ENCODE measurements at places on chromosomes 3 and 15.

GRCh38 chr3:188207941-188208515 lies 54.1 kb downstream of the LPP start:
- no peak for DNase-seq

DNA sequence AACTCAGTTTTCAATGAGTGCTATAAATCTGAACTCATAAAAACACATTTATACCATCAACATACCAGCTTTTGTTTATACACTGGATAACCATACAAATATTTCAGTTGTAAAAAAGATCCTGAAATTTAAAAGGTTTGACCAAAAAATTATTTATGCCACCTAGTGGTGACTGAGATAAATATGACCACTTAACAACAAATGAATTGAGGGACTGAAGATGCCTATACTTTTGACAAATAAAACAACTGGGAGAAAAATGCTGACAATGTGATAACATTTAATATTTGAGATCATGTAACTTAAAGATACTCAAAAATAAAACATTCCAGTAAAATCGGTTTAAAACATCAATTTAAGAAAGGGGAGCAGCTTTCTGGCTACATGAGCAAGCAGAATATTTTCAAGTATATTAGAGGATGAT lies 30.4 kb downstream of the ATG3 start:
- DNase-seq: no peak

GRCh38 chr3:46468753-46469600 lies 4.3 kb upstream of the LTF start:
- DNase-seq: no peak

DNA sequence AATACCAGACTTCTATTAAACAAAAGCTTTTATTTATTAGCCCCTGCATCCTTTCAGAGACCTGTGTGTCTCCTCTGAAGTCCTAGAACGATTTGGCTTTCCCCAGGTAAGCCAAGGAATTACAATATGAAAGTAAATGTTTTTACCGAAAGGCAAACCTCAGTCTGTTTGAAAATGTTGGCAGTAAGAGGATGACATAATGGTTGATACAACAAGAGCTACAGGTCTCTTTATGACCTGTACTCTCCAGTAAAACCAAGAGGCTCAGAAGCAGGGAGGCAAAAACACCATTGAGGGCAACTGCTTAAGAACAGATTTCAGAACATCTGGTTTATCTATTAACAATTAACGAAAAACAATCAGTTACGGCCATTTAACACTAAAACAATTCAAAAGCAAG lies 107.8 kb downstream of the ADAM10 start:
- no peak for DNase-seq

DNA sequence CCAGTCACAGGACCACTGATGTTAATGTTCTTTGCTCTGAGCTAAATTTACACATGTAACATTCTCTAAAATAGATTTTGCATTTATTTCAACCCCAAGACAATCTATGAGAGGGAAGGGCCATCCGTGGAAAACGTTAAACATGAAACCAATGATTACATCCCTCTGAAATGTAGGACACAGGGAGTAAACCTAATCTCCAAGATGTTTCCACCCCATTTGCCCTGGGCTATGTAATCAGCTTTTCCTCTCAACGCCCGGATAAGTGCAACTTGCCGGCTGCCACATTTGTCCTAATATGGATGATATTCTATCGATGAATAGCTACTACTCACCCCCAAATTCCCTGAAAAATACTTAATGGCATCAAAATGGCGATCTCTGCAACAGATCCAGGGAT lies 6.4 kb upstream of the FMN1 start:
- DNase-seq: no peak

GRCh38 chr15:61084472-61084871 lies 144.6 kb downstream of the RORA start:
- no peak for DNase-seq

Data from right cardiac atrium (tissue), 5 donors.